ENCODE measurements at places on chromosomes 3 and 15.

- DNase-seq: no peak
Measured at GRCh38 chr15:55277116-55277564, 12.5 kb downstream of the RAB27A start.

DNA sequence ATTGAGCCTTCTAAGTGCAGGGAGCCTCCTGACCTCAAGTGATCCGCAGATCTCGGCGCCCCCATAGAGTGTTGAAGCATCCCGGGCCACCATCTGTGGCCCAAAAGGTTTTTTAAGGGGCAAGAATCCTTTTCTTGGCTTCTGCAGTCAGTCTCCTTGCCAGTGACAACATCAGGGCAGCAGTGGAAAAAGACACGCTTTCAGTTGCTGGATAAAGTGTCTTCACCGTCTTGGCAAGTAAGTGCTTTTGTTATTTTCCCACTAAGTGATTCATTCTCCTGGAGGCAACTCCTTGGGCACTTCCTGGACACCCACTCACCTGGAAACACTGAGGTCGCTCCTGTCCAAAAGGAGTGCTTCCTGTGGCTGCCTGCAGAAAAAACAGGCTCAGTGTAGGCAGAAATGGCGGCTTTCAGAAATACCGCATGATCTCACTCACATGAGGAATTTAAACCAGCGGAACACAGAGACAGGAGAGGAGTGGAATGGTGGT, 71.7 kb upstream of the ABHD2 start:
- no peak for DNase-seq

DNA sequence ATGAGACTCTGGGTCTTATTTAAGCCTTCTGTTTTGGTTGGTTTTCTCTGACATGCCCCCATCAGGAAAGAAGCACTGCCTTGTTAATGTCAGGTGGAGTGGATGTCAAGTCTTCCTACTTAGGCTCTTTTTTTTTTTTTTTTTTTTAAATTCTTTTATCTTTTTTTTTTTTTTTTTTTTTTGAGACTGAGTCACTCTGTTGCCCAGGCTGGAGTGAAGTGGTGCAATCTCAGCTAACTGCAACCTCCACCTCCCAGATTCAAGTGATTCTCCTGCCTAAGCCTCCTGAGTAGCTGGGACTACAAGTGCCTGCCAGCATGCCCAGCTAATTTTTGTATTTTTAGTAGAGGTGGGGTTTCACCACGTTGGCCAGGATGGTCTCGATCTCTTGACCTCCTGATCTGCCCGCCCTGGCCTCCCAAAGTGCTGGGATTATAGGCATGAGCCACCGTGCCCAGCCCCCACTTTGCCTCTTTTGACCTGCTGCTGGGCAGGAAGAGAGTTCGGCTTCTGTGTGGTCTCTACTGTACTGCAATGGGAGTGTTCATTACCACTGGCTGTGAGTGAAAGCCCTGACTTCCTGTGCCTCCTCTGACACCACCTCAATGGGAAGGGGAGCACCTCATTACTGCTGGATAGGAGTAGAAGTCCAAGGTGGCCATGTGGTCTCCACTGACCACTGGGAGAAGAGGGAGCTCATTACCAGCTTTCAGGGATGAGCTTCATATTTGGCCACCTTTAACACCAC, 10.9 kb downstream of the CTDSPL start:
- no peak for DNase-seq

GRCh38 chr3:197174927-197175326, 123.5 kb downstream of the DLG1 start:
- no peak for DNase-seq

DNA sequence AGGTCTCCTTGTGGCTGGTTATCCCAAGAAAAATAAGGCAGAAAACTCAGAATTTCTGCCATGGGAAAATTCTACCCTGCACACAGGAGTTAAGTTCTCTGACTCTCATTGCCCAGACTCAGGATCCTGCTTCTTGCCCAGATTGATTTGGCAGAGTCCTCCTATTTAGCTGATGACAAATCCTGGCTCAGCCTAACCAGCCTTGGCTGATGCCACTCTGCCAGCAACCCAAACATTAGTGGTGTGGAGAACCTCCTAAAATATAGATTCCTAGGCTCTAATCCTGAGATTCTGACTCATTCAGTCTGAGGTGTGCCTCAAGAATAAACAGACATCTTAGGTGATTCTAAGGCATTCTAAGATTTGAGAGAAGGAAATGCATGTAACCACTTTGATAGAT, 60.5 kb upstream of the ACTC1 start:
- DNase-seq: no peak

DNA sequence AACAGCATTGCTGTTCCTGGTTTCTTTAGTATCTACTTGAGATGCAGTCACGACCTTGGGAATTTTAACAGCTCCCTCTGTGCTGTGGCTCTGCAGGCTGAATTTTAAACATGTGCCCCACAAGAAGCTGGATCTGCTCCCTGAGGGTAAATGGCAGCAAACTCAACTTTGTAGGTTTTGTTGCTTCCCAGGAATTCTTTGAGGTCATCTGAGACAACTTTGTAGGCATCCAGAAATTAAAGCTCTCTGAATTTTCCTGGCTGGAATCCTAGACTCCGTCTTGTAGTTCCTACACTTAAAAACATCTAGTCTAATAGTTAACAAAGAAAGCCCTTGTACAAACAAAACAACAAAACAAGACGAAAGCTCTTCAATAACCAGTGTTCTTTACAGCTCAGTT, 366.3 kb downstream of the FEZF2 start:
- no peak for DNase-seq

DNA sequence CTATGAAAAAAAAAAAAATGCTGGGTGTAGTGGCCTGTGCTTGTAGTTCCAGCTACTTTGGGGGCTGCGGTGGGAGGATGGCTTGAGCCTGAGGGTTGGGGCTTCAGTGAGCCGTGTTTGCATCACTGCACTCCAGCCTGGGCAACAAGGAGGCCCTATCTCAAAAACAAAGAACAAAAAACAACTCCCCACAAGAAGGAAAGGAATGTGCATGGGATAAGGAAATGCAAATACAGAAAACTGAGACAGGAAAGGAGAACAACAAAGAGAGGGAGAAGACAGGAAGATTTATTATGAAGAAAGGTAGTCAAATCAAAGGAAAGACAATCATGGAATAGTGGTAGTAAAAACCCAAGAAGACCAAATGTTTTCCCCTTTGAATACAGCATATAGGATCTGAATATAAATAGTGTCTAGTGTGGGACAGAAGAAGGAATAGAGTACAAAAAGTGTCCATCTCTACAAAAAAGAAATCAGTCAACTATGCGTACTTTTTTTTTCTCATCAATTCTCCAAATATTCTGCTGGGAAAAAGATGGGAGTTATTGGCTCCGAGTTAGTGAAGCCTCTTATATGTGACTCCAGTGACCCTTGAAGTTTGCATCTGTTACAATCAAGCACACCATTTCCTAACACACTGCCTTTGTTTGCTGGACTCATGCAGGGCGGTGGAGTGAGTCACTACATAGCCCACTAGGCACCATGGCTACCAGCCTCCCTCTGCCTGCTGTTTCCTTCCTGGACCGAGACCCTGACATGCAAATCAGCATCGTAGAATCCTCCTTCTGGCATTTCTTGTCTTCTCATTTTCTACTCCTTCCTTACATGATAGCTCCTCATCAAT, 101.2 kb upstream of the PTX3 start:
- no peak for DNase-seq

DNA sequence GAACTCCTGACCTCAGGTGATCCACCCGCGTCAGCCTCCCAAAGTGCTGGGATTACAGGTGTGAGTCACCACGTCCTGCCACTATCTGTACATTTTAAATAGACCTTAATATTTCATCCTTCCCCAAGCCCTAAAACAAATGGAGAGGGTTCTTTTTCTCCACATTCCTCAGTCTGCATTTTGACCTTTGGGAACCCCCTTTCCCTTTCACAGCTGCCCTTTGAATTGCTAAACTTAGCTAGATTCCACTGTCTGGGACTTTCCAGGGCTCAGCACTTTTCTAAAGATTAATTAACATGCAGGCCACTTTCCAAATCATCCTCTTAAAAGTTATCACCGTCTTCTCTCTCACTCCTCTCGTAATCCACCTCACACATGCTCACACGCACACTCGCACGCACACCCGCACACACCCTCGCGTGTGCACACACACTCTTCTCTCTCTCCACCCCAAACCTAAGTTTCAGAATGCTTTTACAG, 124.2 kb downstream of the TMCO5A start:
- DNase-seq: no peak

- DNase-seq: no peak
Measured at GRCh38 chr3:106323586-106323985, 454.8 kb upstream of the CBLB start.

DNA sequence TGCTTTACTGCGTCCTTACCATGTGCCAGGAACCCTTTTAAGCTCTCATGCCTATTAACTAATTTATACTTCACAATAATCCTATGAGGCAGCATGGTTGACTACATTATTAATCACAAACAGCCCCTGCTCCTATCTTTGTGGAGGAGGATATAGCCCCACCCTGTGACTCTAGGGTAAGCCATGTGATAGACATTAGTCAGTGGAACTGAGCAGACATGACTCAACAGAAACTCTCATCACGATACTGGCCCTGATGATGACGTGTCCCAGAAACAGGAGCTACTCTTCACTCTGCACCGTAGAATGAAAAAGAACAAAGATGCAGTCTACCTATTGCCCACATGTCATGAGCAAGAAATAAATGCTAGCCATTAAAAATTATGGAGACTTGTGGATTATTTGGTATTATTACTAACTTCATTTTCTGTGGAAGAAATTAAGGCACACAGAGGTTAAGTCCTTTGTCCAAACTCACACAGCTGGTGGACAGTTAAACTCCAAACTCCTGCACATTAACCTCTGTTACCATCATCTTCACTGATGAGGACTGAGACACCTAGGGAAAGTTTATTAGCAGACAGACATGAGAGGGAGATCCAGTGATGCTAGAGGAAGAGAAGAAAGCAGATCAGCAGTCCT, 51.2 kb downstream of the CFAP20DC start:
- DNase-seq: no peak
